NCI-H748 treated with DMSO at 0.1 percent for 48 hours (cell line): ENCODE measurements at places on chromosomes 1 and 21.
A peak's percentile ranks its signal among the peaks of the same experiment; 100 is the strongest.

DNA sequence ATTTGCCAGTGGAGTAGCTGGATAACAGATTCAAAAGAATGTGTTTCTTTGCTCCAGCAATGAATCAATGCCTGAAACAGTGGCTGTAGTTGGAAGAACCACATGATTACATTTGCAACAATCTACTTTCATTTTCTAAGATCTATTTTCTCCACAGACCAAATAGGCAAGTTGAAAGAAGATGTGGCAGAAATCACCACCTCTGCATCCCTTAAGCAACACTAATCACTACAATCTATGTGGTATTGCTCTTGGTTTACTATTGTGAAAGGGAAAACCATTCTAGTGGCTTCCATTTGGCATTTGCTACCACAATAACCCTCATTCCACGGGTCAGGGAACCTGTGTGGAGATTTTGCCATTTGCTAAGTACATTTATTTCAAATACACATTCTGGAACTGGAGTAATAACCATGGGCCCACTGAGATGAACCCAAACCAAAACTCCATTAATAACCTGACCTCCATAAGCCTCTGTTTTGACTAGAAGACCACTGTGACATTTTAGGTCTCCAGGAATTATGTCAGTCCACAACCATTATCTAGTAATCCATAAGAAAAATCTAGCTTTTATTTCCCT, 66.3 kb downstream of the C1orf185 start:
- no peak for DNase-seq

- DNase-seq = no peak
These were observed 19.6 kb upstream of the KCNQ4 start for GRCh38 chr1:40763742-40764532.

DNA sequence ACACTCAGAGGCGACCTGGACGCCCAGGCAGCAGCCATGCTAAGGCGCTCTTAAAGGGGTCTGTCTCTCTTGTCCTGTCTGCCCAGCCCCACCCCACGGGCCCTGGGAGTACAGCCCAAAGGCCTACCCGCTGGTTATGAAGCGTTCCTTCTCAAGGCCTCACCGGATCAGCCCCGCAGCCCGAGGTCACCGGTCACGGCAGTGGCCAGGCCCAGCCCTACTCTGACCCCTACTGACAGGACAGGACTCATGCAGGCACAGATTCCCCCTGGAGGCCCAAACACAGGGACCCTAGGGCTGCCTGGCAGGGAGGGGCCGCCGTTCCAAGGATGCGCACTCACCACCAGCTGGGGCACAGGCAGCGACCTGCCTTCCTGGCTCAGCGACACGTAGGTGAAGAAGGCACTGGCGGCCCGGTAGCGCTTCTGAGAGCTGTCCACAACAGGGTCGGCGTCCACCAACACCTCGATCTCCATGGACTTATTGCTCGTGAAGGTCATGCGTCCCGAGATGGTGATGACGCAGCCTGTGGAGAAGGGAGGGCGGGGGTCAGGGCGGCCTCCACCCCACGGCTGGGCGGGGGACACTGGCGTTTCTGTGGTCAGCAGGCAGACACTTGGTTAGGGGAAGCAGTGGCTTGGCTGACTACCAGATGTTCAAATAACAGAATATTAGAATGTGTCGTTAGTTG, 20.0 kb upstream of the GPR153 start:
- no peak for DNase-seq

DNA sequence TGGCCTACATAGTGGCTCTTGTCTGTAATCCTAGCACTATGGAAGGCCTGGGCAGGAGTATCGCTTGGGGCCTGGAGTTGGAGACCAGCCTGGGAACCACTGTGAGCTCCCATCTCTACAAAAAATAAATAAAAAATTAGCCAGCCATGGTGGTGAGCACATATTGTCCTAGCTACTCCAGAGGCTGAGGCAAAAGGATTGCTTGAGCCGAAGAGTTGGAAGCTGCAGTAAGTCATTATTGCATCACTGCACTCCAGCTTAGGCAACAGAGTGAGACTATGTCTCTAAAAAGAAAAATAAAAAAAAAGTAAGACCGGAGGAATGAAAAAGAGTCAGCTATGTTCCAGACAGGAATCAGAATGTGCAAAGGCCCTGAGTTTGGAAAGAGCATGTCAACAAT, 115.3 kb downstream of the CYYR1 start:
- DNase-seq = no peak

DNA sequence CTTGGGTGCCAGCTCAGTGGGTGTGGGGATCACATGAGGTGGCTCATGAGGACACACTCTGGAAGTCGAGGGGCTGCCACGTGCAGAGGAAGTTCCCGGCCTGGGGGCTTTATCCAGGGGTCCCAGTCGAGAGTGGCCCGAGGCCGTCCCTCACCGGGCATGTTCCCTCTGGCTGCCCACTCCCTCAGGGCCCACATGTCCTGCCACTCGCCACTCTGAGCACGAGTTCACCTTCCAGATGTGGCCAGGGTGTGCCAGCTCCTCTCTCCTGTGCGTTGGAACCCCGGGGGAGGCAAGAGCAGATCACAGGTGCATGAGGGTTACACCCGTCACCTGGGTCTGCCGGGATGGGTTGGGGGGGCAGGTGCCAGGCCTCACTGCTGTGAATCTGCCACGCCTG, 14.6 kb downstream of the TMEM201 start:
- no peak for DNase-seq

- no peak for DNase-seq
These were observed 268.5 kb downstream of the PTPRC start for GRCh38 chr1:198907423-198907746.

DNA sequence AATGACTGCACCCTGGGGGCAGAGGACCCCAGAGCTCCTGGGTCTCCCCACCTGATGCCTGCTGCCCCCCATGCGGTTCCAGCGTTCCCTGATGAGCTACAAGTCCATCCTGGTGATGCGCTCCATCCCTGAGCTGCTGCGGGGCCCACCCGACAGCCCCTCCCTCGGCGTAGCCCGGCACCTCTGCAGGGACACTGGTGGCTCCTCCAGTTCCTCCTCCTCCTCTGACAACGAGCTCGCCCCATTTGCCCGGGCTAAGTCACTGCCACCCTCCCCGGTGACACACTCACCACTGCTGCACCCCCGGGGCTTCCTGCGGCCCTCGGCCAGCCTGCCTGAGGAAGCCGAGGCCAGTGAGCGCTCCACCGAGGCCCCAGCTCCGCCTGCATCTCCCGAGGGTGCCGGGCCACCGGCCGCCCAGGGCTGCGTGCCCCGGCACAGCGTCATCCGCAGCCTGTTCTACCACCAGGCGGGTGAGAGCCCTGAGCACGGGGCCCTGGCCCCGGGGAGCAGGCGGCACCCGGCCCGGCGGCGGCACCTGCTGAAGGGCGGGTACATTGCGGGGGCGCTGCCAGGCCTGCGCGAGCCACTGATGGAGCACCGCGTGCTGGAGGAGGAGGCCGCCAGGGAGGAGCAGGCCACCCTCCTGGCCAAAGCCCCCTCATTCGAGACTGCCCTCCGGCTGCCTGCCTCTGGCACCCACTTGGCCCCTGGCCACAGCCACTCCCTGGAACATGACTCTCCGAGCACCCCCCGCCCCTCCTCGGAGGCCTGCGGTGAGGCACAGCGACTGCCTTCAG, 35.5 kb downstream of the TRIM11 start:
- DNase-seq = no peak

- no peak for DNase-seq
These were observed 38.2 kb downstream of the RABGAP1L start for GRCh38 chr1:174197547-174197946.

DNA sequence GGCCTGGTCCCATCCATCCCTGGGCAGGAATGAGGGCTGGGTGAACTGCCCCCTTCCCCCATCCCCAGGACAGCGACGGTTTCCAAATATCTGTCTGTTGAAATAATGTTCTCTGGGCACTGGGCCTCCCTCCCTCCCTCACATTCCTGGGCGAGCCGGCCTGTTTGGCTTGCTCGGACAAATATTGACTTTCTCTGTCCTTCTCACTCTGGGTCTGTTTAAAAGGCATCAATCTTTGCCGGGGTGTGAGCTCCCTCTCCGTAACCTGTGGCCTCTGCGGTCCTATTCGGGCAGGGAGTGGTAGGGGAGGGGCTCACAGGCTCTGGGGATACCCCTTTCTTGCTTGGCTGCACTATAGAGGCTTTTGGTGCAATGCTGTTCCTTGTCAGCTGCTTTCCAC, 40.2 kb downstream of the FOXD2 start:
- no peak for DNase-seq

DNA sequence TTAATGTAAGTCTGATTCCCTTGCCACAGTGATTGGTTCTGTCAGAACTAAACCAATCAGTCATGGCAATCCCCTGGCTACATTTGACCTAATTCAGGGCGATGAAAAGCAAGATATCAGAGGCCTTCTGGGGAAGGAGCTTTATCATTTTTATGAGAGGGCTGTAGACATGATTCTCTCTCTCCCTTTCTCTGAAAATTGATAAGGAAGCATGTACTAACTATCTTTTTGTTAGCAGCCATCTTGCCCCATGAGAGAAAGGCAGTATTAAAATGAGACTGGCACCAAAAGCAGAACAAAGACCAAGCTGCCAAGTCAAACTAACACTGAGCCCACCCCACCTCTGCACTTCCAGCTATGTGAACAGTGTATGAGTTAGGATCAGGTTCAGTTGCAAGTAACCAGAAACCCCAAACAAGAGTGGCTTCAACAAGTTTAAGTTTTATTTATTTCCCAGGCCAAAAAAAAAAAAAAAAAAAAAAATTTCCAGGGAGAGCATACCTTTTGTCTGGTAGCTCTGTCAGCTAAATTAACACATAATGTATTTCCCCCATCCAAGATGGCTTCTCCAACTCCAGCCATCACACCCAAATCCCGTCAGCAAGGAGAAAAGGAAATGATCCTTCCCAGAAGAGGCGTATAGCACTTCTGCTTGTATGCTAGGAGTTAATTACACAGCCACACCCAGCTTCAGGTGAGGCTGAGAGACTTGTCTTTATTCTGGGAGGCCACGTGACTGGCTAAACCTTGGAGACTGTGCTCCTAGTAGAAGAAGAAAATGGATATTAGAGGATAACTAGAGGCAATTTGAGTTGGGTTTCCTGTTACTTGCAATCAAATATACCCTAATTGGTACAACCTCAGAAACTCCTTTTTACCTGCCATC, 105.8 kb upstream of the RALGPS2 start:
- peak; percentile 19 for DNase-seq

GRCh38 chr1:228164561-228165371, 838 bp upstream of the IBA57 start:
- DNase-seq = no peak

DNA sequence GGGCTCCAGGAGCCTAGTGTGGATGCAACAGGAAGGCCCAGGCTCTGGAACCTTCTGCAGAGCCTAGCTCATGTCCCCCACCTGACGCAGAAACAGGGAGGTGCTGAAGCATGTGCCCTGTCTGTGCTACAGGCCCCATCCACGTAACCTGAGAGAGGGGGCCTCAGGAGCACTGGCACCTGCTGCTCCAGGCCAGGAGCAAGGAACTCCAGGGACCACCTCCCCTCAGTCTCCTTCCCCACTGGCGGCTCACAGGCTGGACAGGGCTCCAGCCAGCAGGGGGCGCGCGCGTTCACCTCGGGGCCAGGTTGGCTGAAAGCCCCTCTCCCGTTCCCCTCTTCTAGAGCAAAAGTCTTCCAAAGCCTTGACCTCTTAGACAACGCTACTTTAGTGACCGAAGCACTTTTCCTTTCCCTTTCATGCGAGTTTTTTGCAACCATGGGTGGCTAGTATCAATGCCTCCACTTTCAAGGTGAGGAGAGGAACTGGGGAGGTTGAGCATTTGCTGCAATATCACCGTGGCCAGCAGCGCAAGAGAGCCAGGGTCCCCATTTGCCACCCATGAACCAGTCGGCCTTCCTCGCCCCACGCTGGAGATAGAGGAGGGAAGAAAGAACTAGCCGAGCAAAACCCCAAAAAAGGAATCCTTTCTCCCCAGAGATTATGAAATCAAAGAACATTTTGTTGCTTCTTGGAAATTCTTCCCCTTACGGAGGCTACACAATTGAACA, 52.4 kb upstream of the GPR157 start:
- DNase-seq = no peak

DNA sequence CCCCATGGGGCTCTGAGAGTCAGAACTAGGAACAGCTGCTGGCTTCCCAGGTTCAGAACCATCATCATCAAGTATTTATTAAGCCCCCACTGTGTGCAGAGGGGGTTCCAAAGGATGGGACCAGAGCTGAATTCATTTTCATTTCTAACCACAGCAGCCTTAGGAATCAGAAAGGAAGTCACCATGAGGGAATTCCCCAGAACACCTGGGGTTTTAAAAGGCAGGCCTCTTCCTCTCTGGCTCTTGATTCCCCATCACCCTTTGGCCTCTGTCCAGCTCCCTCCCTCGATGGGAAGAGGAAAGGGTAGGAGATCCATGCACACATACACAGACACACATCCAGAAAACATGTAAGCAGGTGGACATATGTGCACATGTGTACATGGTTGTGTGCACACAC, 1.3 kb upstream of the KCNN3 start:
- no peak for DNase-seq

DNA sequence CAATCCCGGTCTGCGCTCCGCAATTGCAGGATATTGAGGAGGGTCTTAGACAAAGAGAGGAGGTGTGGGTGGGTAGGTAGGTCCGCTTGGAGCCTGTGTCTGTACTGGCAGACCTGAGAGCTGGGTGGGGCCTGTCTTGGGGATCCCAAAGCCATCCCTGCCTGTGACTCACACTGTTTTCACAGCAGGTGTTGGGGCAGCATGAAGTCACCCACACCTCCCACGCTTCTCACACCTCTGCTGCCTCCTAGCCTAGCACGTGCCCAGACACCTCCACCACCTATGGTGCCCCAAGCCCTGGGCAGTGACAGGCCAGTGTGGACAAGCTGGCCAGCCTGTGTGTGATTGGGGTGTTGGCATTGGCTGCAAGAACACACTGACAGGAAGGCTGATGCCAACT, 65.7 kb upstream of the ECE1 start:
- no peak for DNase-seq

- no peak for DNase-seq
These were observed 42.4 kb downstream of the CASQ2 start for GRCh38 chr1:115726161-115726560.

- no peak for DNase-seq
These were observed 32.4 kb upstream of the ZSWIM5 start for GRCh38 chr1:45238846-45239245.

DNA sequence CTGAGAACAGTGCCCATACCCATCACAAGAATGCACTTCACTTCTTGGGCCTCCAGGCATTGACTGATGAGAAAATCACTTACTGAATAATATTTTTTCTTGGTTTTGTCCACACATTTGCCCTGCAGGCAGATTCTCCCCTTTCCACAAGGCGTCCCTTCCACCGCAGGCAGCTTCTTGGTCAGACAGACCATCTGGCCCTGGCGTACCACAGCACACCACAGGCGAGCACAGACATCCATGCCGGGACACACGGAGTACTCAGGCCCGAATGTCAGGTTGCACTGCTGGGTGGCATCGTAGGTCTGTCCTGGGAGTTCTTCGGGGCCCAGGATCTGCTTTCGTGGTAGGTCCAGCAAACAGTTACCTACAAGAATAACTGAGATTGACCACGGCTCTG, 32.5 kb downstream of the ADAMTS5 start:
- no peak for DNase-seq

DNA sequence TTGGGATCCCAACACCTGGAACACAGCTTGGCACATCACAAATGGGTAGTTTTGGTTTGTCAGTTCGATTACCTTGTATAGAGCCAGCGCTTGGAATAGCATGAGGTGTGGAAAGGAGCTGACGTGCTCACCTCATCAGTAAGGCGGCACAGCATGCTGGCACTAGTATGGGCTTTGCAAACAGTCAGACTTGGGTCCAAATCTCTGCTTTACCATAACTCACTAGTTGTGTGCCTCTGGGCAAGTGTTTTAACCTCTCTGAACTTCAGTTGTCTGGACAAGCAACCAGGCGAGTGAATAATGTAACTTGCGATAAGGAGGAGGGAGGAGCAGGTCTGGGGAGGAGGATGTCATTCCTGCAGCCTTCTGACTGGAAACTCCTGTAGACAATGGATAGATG, 26.3 kb upstream of the NEK2 start:
- no peak for DNase-seq
